ENCODE measurements at places on chromosomes 4 and X.
A peak's percentile ranks its signal among the peaks of the same experiment; 100 is the strongest.

- DNase-seq: no peak
Measured at GRCh38 chrX:105451401-105451800, 230.9 kb upstream of the TEX13A start.

DNA sequence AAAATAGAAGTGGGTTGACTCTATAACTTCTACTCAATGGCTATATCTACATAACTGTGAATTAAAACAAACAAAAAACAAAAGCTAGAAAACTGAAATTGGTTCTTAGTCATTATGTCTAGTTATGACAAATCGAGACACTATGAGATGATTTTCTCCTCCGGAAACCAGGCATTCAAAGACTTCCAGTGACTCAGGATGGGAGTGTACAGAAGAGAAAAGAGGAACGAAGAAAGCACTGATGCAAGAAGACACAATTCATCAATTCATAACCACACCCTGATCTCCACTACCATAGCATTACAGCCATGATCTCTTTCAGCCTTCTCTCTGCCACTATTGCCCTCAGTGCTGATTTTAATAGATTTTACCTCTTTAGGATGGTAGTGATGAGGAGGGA lies 253.6 kb downstream of the CBLL2 start:
- no peak for DNase-seq

GRCh38 chr4:17241835-17242234 lies 270.1 kb downstream of the QDPR start:
- no peak for DNase-seq

- DNase-seq: no peak
Measured at GRCh38 chr4:7513671-7514070, 78.9 kb upstream of the PSAPL1 start.

DNA sequence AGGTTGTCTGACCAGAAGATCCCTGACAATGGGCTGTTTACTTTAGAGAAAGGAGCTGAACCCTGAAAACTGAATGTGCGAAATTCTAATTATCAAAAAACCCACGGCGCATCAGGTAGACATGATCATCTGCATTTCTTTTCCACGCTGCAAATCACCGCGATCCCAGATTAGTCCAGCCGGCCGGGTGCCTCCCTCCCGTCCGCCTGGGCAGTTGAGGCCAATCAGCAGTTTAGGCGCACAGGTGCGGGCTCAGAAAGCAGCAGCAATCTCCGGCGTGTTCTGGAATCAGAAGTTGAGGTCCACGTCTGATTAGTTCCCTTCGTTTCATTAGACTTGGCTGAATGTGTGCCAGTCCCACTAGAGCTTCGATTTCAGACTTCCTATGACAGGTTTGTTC lies 73.9 kb downstream of the ACOX3 start:
- no peak for DNase-seq

- no peak for DNase-seq
Measured at GRCh38 chrX:154981116-154981411, 41.5 kb downstream of the F8 start.

DNA sequence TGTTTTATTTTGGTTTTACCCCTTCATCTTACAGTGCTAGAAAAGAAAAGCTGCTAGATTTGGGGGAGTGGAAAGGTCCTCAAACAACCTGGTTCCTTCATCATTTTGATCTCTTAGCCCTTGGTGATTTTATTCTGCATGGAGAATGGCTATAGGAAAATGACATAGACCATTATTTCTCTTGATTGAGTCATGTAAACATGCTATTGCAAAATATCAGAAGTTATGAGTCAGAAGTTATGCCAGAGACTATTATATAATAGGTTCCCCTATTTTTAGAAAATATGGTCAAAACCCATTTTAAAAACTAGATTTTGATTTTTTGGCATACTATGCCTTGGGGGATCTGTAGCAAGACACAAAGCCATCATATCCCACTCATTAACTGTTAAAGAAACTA lies 83.7 kb upstream of the FAM9C start:
- no peak for DNase-seq

DNA sequence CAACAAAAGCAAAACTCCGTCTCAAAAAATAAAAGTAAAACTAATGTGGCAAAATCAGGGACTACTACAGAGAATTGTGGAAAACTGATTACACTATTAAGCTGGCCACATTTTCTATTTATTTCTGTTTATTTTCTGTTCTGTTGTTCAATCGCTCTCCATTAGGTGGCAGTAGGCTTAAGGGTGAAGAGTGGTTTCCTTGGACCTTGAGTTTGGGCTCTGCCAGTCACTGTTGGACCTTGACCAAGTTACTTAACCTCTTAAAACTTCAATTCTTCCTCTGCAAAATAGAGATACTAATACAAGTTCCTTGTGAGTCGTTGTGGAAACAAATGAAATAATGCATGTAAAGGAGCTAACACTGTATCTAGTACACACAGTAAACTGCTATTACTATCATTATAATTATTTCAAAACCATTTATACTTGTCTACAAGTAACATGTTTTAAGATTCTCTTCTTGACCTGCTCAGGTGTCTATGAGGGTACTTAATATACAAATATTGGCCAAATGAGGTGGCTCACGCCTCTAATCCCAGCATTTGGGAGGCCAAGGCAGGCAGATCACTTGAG lies 15.2 kb downstream of the HSD17B11 start:
- DNase-seq: peak; percentile 52

GRCh38 chr4:165635381-165635780 lies 237.7 kb upstream of the TLL1 start:
- DNase-seq: no peak

DNA sequence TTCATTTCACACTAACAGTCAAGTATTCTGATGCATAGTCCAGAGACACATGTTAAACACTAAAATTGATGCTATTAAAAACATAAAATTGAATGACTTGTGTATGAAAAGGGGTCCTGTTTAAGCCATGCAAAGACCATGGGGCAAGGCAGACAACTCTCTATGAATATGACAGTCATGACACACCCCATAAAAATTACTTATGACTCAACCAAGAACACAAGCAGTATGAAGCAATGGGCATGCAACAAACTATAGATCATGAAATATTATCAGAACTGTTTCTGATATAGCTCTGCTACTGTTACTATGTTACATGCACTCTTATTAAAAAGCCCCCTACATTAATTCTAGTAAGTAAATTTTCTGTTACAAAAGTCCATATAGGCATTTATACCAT lies 57.5 kb upstream of the ZCCHC13 start:
- DNase-seq: no peak

- no peak for DNase-seq
Measured at GRCh38 chr4:20614816-20615215, 85.4 kb upstream of the PACRGL start.

DNA sequence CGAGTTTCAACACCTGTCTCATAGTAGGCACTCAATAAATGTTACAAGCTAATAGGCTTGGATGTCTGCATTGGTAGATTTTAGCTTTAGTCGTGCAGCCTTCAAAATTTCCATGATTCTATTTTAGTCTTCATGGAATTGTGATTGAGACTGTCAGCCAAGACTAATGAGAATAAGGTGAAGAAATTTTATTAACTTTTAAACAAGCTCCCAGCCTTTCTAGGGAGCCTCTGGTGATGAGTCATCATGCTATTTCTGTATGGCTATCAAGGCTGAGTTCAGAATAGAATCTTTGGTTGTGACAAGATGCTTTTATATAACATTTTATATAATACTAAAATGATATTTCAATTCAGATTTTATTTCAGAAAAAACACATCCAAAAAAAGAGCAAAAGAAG lies 685.8 kb downstream of the GABRG1 start:
- DNase-seq: no peak

- DNase-seq: no peak
Measured at GRCh38 chr4:46927201-46927600, 18.2 kb upstream of the COX7B2 start.

- no peak for DNase-seq
Measured at GRCh38 chr4:164931551-164932324, 45.7 kb downstream of the TRIM61 start.

DNA sequence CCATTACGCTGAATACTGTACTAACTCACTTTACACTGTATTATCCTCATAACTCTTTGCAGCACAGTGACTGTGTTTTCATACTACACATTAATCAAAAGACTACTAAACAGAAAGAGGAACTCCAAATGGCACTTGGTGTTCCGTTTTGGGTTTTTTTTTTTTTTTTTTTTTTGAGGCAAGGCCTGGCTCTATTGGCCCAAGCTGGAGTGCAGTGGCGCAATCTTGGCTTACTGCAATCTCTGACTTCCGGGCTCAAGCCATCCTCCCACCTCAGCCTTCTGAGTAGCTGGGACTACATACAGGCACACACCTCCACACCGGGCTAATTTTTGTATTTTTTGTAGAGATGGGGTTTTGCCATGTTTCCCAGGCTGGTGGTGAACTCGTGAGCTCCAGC lies 10.7 kb downstream of the KLHL8 start:
- no peak for DNase-seq

Data from D341Med (cell line).